ENCODE measurements at places on chromosomes 1 and 21.

DNA sequence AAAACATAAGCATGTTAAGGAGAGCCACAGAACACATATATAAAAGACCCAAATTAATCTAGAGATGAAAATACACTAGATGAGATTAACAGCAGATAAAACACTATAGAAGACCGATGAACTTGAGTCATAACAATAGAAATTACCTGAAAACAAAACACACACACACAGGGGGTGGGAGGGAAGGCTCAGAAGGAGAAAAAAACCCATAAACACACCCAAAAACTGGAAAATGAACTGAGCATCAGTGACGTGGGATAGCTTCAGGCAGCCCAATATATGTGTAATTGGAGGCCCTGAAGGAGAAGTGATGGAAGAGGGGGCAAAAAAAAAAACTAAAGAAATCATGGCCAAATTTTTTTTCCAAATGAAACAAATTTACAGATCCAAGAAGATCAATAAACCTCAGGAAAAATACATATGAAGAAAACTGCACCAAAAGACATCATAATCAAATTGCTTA, 11.4 kb downstream of the ALDH9A1 start:
- no peak for DNase-seq

DNA sequence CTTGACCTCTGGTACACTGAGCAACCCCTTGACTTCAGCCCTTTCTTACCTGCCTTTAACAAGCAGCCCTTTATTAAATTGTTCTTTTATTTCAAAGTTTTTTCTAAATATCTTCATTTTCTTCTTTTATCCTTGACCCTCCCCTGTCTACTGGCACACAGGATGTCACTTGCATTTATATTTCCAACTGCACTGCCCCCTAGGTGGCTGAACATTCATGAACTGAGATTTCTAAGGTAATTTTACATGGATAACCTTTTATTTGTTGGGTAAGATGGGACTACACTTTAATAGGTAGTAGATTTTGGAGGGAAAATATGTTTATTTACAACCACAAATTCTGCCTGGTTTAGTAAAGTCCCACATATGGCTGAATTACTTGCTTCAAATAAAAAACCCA, 190.0 kb downstream of the ATP6V1G3 start:
- no peak for DNase-seq

- no peak for DNase-seq
These were observed 83.4 kb downstream of the BACH1 start for GRCh38 chr21:29382030-29382654.

- DNase-seq: no peak
These were observed 287.4 kb downstream of the NPHP4 start for GRCh38 chr1:5704561-5705514.

DNA sequence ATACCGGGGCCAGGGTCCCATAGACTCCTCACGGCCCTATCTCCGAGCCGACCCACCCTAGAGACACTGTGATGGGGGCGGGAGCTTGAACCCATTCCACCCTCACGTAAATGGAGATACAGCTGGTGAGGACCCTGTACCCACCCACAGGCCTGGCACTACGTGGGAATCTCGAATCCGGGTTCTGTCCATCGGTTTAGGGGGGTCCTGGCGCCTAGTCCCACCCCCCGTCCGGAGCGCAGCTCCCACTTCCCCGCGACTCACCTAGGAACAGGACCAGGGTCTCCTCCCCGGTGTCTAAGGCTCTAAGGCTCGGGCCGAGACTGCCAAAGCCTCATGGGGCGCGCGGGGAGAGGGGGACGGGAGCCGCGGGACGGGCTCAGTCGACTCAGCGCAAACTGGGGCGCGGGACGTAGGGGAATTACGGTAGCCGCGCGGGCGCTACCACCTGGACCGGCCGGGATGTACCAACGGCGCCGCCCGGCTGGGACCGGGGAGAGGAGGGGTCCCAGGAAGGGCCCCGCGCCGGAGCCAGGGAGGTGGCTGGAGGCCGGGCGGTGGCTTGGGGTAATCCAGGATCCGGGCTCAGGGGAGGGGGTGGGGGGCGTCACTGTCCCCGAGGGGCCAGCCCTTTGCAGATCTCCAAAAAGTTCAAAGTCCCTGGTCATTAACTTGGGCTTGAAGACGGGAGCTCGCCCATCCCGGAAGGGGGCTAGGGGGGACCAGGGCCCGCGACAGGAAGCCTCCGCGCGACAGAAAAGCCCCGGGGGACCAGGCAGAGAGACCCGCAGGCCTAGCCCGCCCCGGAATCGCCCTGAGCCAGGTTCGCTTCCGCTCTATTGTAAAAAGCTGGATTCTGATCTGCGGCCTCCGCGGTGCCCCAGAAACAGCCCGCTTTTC, 1.0 kb downstream of the PLEKHG5 start:
- DNase-seq: peak; percentile 83

DNA sequence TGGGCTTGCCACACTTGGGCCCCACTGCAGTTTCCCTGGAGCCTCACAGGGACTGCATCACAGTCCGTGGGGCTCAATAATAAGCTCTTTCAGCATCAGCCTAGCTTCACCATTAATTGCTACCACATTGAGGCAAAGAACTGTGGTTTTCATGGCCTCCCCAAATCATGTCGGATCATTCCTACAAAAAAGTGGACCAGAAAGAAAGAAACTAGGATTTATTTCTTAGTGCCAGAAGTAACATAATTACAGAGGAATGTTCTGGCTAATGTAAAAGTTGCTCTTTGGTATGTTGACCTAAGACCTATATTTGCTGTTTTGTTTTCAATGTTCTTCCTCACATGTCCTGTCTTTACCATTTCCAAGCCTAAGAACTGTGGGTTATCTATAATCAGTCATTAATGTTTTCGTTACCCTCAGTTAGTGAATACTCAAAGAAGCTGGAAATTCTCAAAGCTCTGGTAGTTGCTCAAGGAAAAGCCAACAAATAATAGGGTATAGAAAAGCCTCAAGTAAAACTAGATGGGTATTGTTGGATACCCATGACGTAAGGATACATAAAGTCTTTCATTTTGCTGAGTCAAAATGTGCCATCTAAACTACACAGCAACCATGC, 173.9 kb downstream of the LTN1 start:
- DNase-seq: no peak

DNA sequence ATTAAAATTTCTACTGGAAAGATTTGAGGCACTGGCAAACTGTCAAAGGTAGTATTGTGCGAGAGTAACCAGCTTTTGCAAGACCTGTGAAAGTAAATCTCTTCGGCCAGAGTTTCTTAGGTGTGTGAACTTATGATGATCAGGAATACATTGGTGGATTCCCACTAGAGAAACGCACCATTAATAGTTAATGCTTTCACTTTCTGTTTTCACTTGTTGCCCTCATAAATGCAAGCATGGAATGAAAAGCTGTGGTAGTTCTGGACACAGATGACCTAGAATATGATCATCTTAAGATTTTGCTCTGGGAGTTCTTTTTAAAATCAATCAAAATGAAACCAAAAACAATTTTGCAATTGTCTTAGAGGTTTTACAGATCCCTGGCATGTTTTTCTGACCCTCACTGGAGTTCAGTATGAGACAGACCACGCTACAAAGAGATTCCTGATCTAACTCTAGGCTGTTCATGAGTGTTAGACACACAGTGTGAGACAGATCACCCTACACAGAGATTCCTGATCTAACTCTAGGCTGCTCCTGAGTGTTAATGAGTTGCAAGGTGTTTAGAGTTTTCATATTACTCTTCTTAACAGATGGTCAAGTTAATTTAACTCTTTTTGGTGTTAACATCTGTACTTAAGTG, 98.8 kb downstream of the SDCCAG8 start:
- DNase-seq: peak; percentile 18

DNA sequence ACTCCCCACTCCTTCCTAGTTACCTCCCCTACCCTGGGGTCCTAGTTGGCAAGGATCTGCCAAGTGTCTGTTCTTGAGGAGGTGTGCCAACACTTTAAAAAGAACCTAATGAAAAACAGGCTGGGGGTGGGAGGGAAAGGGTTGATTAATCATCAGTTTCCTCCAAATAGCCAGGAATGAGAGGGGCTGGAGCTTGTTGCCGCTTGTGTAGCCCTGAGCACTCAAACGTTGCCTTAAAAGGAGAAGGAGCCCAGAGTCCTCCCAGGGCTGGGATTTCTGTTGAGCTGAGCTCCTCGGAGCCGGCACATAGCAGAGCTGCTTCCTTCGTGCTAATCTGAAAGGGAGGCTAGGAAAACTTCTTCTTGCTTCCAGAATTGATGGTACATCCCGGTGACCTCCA, 15.9 kb downstream of the SHISA4 start:
- no peak for DNase-seq

GRCh38 chr1:61481315-61481715, 243.6 kb downstream of the TM2D1 start:
- no peak for DNase-seq

DNA sequence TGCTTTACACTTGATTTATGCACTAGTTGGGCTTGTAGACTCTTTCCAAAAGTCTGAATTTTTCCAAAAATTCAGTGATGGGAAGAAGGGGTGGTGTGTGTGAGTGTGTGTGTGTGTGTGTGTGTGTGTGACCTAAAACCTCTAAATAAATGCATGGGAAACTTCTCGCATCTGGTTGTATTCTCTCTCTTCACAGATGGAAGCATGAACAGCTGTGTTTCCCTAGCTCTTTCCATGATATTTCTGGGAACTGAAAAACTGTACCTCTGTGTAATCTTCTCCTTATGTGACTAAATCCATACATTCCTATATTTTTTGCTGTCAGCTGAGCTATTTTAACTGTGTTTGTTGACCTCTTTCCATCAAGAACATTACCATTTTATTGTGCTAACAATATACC, 26.2 kb upstream of the CYYR1 start:
- no peak for DNase-seq

- peak; percentile 93 for DNase-seq
These were observed at the start of gene HAX1 for GRCh38 chr1:154272217-154272998. TSS of gene HAX1 (plus strand) at chr1:154272629. CDS start at chr1:154272724, 95 bp downstream.

DNA sequence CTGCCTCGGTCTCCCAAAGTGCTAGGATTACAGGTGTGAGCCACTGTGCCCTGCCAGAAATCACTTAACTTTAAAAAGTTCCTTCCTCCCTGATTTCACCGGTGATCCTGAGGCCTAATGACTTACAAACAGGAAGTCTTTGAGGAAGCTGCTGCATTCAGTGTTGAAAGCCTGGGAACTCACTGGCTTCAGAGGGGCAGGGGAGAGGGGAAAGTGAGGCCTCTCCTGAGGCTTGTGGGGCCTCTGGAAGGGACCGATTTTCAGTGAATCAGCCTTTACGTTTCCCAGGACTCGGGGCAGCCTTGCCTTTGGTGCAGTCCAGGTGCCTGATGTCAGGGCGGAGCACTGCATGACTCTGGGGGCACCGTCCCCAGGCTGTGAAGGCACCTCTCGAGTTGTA, 30.1 kb upstream of the ARHGEF10L start:
- DNase-seq: no peak
